ENCODE measurements at places on chromosomes 6 and 20.

- no peak for DNase-seq
Measured at GRCh38 chr6:144320741-144321140, 35.6 kb downstream of the UTRN start.

DNA sequence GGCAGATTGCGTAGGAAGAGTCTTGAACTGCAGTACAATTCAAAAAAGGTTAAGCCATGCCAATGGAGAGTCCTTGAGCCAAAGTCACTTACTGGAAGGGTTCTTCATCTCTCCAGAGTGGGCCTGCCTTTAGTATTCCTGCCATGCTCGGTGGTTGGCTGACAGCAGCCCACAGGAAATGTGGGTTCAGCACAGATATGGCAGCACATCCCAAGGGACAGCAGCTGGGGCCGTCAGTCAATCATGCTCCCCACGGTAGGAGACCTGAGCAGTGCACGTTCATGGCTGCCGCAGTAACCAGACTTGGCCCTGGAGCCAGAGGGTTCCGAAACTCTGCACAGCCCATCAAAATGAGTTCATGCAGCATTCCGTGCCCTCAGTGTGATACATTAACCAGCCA is 63.6 kb upstream of the SIRPA start:
- no peak for DNase-seq

GRCh38 chr6:113732384-113732966 is 124.7 kb upstream of the MARCKS start:
- DNase-seq, result no peak

DNA sequence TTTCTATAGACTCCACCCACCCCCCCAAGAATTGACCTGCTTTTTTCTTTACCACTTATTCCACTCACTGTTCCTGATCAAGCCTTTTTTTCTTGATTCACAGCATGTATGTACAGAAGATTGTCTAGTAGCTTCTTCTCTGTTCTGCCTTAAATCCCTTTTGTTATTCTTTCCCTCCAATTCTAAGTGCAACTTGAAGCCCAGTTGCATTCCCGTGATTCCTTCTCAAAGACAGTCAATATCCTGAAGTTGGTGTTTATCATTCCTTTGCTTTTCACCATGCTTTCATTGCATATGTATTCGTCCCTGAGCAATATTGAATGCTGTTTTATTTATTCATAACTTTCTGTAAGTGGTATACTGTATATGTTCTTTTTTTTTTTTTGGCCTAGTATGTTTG is 21.0 kb downstream of the XRN2 start:
- DNase-seq, result no peak

DNA sequence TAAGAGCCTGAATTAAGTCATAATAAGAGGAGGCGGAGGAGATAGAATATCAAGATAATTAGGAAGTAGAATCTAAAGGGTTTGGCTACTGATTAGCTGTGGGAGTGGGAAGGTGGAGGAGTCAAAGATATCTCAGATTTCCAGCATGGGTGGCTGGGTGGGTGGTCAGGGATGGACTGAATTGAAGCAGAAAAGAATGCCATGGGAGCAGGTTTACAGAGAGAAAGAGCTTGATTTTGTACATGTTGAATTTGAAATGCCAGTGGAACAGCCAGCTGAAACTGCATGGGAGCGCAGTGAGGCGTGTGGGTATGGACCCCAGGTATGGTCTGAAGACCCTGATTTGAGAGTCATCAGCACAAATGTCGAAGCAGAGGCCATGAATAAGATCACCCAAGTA is 1.4 kb upstream of the HLA-DMA start:
- DNase-seq, result no peak

- no peak for DNase-seq
Measured at GRCh38 chr20:49037962-49038387, 8.1 kb upstream of the CSE1L start.

DNA sequence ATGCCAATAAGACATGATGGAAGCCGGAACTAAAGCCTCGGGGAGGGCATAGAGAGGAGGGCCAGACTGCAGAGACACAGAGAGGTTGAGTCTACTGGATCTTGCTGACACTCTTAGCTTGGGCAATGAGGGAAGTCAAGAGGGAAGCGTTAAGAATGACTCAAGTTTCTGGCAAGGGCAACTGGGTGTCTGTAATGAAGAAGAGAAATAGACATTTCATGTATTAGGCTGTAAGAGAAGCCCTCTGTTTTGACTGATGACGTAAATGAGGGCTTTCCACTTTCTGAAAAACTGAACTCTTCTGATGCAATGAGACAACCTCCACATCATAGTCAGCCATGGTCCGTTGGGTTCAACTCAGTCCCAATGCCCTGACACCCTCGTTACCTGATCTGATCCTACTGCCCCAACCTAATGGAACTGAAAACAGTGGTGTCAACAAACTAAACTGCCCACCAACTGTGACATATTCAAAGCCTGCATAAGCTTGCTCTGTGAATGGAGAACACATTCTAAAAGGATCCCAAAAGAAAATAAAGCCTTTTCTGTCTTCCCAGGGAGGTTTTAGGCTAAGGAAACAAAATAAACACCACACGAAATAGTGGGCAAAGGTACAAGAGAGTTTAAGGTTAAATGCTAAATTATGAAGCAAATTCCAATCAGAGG is 45.8 kb upstream of the PNRC1 start:
- peak; percentile 68 for DNase-seq

GRCh38 chr20:4256874-4257273 is 241.5 kb upstream of the RNF24 start:
- DNase-seq, result no peak

- no peak for DNase-seq
Measured at GRCh38 chr20:14700639-14700960, 363.2 kb upstream of the FLRT3 start.

- peak; percentile 65 for DNase-seq
Measured at GRCh38 chr20:15708984-15709598, 864.2 kb downstream of the KIF16B start.

DNA sequence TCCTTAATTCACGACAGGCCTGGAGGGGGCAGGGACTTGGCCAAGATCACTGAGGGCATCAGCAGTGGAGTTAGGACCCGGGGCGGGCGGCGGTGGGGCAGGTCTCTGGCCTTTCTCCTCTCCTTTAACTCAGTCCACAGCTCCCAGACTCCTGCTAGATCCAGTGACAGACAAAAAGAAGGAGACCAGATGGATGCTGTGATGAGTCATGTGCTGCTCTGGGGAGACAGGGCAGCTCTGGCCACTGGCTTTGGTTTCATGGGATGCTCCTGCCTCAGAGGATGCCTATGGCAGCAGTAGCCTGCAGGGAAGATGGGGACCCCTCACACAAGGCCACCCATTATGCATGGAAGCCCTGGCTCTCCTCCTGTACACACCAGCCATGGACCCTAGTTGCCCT is 20.5 kb downstream of the EPB41L1 start:
- no peak for DNase-seq

DNA sequence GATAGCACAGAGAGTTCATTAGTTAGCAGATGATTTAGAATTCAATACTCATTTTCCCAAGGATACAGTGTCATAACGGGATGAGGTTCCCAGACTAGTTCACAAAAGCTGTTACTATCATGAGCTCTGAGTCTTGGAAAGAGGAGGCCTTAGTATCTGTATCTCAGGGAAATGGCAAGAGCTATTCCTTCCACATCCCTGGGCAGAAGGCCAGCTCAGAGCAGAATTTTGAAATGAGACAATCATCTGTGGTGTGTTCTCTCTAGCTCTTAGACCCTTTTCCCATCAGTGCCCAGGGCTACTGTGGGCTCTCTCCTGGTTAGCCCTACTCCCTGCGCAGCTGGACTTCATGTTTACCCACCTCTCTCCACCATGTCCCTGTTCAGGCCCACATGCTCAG is 64.5 kb downstream of the JAG1 start:
- peak; percentile 74 for DNase-seq

DNA sequence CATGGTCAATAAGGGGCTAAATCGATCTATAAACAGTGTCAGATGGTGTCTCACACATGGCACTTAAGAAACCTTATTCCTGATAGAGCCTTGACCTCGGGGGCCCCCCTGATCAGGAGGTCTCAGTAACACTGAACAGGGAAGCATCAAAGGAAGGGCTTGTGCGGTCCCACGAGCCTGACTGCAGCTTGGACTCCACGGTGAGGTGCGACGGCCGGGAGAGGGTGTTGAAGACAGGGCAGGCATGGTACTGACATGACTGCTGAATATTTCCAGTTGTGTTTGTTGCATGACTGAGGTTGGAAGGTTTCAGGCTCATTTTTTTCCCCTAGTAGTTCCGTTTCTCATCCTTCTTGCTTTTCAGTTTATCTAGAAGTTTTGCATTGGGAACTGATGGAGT is 107.1 kb upstream of the JAG1 start:
- no peak for DNase-seq

GRCh38 chr6:90285042-90285481 is 11.6 kb downstream of the BACH2 start:
- no peak for DNase-seq

DNA sequence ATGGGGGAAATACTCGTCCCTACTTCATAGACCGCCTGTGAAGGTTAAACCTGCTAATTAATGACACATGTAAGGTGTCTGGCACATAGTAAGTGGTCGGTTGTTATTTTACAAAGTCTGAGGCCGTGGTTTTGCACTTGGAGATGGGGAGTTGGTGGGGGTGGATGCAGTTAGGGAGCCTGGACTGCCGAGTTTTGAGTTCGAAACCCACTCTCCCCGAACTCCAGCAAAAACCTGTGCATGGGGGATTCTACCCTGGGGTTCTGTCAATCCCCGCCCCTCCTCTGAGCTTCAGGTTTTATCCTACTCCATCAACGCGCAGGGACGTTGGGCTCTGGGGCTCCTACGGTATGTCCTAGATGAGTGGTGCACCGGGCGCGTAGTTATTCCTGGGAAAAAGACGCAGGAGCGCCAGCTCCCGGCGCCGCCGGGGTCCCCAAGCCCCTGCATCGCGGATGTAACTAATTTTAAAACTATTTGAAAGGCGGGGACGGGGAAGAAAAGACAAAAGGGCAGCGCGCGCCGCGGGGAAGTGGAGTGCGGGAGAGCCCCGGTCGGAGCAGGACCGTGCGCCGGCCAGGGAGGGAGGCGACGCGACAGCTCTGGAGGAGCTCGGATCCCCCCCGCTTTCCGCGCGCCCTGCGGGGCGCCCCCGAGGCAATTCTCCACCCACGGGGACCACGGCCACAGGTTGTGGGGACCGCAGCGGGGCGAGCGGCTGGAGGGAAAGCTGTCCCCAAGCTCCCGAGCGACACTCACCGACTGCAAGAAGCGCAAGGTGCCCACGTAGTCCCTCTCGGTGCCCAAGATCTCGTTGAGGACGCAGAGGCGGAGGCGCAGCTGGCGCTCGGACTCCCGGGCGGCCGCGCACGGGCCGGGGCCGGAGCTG is 672 bp downstream of the PREX1 start:
- DNase-seq, result peak; percentile 63

DNA sequence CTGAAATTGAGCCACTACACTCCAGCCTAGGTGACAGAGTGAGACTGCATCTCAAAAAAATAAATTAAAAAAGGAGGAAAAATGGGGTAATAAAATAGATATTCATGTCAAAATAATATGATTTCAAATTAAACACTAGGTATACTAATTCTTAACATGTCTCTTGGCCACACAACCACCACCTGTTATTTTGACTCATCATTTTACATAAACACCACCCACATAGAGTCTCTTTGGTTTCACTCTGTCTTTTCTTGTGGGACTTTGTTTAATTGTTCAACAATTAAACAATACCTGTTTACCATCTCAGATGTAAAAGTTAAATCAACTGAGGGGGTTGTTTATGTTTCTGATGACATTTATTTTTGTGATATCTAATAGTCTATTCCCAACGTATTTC is 476.8 kb upstream of the ADGRB3 start:
- no peak for DNase-seq

GRCh38 chr6:7502743-7503142 is 38.7 kb upstream of the DSP start:
- DNase-seq, result no peak

Data from aorta (tissue), 5 donors.